CD4-positive, CD25-positive, alpha-beta regulatory T cell (primary cell): ENCODE measurements at places on chromosomes 1 and 21. TPM values are rescaled to one million over a fixed set of nuclear protein-coding genes. Genes with fewer than 3 reads are reported as not detected.

Gene NPPA
- not detected for total RNA-seq

Gene KANK4
- total RNA-seq = not detected

Gene KCNC4
- 16.4 TPM for total RNA-seq

Gene HJV
- total RNA-seq = not detected

Gene MSH4
- total RNA-seq = 0.22 TPM
